ENCODE measurements at places on chromosomes 7 and 10.

GRCh38 chr7:41599760-41600159 is 103.1 kb downstream of the INHBA start:
- DNase-seq: no peak

DNA sequence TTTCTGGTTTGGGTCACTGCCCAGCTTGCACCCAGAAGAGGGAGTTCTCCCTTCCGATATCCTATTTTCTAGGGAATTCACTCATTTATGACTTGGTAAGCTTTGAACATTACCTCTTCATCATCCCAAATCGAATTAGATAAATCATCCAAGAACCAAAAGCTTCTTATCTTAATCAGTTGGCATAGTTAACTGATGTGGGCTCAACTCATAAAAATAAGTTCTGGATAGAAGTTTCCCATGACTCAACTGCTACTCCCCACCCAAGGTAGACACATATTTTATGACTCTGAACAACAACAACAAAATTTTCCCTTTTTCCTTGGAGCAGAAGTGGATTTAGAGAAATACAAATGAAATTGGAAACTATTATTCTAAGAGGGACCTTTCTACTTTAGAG is 102.9 kb upstream of the CCDC6 start:
- no peak for DNase-seq

DNA sequence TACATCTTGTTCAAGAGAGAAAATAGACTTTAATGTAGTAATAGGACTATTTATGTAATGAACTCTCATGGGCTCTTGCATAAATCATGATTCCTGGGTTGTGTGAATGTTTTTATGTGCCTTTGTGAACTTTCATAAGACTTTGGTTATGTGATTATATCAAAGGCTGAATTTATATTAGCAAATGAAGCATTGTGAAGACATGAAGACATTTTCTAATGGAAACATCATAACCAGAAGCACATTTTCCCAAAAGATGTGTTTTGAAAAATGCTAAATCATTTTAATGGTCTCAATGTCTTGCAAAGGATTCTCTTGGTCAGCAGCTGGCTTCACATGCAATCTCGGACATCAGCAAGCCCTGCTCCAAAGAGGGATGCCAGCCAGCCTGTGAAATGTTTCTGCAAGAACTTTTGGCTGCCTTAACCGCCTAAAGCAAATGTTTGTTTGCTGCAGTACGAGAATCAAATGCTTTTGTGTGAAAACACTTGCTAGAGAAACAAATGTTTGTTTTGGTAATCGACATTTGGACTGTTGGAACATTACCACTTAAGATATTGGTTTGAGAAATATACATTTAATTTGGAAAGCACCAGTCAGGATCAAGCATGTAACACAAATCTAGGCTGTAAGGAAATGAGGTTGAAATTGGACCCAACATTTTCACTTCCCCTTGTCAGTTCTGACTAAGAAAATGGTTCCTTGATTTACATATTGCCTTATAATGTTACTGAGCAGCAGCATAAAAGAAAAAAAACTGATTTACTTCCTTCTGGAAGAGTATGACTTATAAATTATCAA is 102.1 kb downstream of the RTKN2 start:
- DNase-seq: no peak

- no peak for DNase-seq
Measured at GRCh38 chr7:105325216-105325904, 63.4 kb downstream of the SRPK2 start.

DNA sequence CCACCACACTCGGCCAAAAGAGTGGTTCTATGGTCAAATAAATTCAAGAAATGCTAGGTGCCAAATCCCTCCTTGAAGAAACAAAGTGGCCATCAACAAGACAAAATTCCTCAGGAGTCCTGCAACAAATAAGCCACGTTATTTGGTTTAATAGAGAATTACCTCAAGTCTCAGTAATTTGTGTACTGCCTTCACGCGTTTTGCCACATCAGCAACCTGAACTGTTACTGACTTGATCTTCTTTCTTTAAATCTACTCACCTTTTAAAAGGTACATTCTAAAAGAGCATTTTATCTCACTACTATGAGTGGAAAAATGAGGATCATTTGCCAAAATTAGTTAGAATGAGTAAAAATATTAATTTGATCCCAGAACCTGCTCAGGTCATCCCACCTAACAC is 34.6 kb upstream of the LCOR start:
- no peak for DNase-seq

All from prostate gland (tissue), 2 donors.